A549 treated with CpdA at 1 μM for 4 hours (cell line): ENCODE measurements at places on chromosomes 13 and 19. TPM values are rescaled to one million over a fixed set of nuclear protein-coding genes. Genes with fewer than 3 reads are reported as not detected.

The ATP5F1D gene
- total RNA-seq, result 82.0 to 171 TPM (median 161 TPM) in 5 replicates

The RFPL4A gene
- total RNA-seq, result 0.37 to 0.58 TPM (median 0.42 TPM) in 5 replicates

The CD209 gene
- total RNA-seq, result not detected in 5 replicates

The IGFL4 gene
- total RNA-seq, result 0.37 to 0.74 TPM (median 0.51 TPM) in 5 replicates

The VSIG10L gene
- 6.7 to 10.1 TPM (median 9.5 TPM) in 5 replicates for total RNA-seq

The ZNF667 gene
- total RNA-seq, result not detected in 5 replicates

The ZMYM2 gene
- 17.5 to 21.6 TPM (median 18.4 TPM) in 5 replicates for total RNA-seq
